ENCODE measurements at places on chromosomes 5 and 9.

- DNase-seq = no peak
Observed at GRCh38 chr9:121968056-121968455, 125.1 kb downstream of the TTLL11 start.

GRCh38 chr5:31707329-31707728 lies 68.4 kb downstream of the PDZD2 start:
- DNase-seq = no peak

DNA sequence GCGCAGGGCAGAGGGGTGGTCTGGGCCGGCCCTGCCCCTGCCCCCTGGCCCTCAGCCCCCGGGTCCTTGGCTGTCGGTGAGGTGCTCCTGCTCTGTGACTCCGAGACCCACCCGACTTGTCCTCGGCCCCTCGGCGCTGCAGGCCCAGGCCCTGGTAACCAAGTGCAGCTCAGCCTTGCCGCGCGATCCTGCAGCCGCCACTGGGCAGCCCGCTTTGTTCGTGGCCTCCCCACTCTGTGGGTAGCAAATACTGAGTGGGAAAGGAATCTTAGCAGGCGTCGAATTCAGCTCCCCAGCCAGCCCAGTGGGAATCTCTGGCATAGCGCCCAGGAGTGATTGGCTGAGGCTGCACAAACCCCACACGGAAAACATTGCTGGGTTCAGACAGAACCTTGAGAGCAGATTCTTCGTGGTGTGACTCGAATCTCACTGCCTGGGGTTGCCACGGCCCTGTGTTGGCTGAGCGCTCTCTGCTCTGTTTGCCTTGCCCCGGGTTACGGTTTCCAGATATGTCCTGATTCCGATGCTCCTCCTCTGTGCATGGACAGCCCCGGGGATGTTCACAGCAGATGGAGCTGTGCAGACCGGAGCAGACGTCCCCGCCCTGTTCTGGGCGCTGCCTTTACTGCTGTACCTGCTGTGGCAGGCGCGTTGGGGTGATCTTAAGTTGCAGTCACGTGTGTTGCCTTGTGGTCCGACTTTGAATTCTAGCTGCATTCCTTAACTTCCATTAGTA lies 13.4 kb upstream of the EXOC3 start:
- no peak for DNase-seq

DNA sequence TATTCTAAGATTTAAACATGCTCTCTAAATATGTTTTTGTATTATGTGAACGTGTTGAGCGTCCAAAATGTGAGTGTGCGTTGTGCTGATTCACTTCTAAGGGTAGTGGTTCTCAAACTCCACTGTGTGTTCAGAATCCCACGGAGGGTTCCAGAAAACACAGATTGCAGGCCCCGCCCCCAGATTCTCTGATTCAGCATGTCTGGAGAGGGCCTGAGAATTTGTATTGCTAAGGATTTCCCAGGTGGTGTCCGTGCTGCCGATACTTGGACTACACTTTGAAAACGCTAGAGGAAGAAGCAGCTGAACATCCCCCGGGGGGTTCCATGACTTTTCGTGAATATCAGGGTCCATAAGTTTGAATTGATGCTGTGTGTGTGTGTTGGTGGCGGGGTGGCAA lies 1043.2 kb upstream of the WWC1 start:
- DNase-seq = no peak

GRCh38 chr9:87642330-87643106 lies 83.4 kb upstream of the CTSL start:
- DNase-seq = no peak

DNA sequence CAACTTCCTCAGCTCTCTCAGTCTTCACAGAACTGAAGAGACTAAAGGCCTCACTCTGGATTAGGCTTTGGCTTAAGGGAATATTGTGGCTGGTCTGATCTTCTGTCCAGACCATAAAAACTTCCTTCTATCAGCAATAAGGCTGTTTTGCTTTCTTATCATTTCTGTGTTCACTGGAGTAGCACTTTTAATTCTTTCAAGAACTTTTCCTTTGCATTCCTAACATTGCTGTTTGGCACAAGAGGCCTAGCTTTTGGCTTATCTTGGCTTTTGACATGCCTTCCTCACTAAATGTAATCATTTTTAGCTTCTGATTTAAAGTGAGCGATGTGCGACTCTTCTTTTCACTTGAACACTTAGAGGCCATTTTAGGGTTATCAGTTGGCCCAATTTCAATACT lies 88.7 kb upstream of the ACOT12 start:
- DNase-seq = no peak

DNA sequence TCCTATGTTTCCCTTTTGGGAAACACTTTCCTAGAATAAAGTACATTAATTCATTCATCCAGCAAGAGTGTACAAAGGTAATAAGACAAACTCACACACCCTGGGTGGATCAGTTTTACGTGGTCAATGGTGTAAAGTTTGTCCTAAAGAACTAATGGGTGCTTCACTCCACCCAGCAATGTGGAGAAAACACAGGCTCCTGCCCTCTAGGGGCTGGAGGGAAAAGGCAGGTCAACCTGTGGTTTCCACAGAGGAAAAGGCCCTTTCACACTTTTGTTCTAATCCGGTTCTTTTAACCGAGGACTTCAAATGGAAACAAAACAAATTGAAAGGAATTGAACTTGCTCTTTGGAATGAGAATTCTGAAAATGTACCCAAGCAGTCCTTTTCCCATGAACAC lies 80.9 kb upstream of the SPOCK1 start:
- DNase-seq = no peak

DNA sequence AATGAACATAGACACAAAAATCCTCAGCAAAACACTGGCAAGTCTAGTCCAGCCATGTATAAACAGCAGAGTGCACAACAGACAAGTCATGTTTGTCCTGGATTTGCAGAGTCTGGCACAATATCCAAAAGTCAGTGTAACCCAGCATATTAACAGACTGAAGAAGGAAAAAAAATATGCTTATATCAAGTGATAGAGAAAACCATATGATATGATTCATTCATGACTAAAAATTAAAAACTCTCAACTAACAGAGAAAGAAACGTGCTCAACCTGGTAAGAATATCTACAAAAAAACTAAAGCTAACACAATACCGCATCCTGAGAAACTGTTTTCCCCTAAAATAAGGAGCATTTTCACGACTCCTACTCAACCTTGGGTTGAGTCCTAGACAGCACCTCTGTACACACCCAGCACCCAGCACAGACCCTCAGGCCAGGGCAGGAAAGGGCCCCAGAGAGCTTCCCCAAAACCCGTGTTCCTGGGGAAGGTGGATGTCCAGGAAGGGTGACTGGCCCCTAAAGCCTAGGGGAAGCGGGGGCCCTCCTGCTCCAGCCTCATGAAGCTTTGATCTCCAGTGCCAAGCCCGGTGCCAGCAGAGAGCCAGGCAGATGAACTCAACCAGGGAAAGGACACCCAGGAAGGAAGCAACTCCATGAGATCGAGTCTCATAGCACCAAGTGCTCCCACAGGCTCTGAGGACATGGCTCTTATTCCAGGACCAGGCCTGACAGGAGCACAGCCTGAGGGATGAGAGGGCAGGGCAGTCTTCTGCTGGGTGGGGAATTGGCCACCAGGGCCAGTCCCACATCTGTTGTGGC lies 38.9 kb downstream of the ADAMTS2 start:
- no peak for DNase-seq

DNA sequence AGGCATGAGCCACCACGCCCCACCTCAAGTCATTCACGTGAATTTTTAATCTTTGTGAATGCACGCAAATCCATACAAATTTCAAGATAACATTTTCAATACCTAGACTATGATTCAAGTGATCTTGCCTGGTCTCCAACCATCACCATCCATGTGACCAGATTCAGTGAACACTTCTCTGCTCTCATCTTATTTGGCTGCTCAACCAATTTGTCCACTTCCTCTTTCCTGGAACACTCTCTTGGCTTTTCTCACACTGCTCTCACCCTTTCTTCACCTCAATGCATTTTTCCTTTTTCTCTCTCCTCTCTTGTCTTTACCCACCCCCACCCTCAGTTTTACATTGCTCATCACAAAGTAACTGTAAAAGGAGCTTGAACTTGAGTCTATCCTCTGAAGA lies 354.7 kb upstream of the KIF2A start:
- no peak for DNase-seq

- no peak for DNase-seq
Observed at GRCh38 chr5:176754376-176754973, 55.9 kb upstream of the UNC5A start.

GRCh38 chr9:105639936-105640335 lies 22.3 kb upstream of the TAL2 start:
- DNase-seq = no peak

DNA sequence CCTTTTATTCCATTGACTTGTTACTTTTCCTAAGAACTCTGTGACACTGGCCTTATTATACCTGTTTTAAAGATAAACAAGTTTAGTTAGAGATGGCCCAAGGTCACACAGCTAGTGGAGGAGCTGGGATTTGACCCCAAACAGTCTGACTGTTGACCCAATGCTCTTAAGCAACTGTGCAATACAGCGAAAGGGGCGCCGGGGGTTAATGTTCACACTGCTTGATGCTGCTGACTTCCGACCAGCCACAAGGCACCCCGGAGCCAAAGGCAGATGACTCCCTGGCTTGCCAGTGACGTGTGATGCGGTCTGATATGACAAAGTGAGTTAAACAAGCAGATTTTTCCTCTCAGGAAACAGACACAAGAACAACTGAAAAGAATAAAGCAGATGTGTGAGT lies 23.9 kb downstream of the PIK3R1 start:
- DNase-seq = peak; percentile 66

GRCh38 chr5:66960369-66961137 lies 236.0 kb downstream of the CD180 start:
- DNase-seq = no peak

- no peak for DNase-seq
Observed at GRCh38 chr5:177446200-177447065, at the start of gene PRR7. Gene PRR7 (plus strand): TSS chr5:177446814. CDS start chr5:177455068, 8,254 bp downstream.

DNA sequence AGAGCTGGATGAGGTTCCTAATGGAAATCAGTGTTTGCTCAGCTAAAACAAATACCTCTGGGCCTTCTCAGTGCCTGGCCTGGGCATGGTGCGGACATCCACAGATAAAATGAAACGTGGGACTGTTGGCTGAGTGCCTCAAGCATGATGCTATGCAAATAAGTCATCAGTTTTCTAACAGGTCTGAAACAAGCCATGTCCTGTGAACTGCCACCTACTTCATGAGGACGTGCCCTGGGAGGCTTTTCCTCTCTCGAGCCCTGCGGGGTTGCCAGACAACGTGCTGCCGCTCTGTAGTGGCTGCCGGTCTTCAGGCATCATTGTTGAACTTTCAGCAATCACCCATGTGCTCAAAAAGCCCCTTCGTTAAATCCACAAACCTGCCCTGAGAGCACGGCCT lies 240.4 kb upstream of the IRX2 start:
- no peak for DNase-seq

DNA sequence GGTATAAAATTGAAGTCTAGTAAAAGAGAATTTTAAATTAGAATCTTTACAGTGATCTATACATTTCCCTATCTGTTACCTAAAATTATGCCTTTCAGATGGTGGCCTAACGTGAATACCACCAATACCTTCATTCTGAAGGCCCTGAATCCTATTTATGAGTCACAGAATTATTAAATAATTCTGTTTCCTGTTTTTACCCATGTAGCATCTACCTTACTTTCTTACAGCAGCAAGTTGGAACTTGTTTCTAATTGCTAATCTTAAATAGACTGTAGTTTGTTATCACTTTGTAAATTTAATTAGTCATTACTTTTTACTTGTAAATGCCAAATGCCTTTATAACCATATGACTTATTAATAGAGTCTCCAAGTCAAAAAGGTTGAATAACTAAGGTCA lies 135.0 kb downstream of the PDE4D start:
- DNase-seq = no peak

- no peak for DNase-seq
Observed at GRCh38 chr9:117672369-117672768, 31.8 kb upstream of the TLR4 start.

DNA sequence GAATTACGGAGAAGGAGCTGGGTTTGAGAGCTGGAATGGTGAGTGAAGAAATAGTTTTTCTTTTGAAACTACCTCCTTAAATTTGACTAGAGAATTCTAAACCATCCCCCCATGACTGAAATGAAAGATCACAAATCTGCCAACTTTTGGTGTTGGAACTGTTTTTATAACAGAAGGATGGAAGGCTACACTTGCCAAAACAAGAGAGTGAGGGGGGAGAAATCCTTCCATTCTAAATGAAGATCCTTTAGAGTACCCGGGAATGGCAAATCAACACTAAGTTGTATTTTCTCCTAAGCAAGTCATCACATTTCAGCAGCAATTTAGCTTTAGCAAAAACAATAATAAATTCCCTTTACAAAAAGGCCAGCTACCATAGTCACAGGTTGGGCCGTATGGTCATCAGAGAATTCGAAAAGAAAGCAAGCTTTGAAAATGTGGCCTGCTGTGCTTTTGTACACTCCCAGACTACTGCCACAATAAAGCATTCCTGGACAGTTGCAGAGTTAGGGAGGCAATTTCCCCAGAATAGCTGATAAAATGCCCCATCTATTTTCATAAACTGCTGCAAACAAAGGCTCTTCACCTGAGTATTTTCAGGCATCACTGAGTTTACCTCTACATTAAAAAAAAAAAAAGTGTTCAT lies 25.0 kb upstream of the FREM1 start:
- no peak for DNase-seq

GRCh38 chr5:98064118-98064685 lies 709.3 kb upstream of the RGMB start:
- no peak for DNase-seq

DNA sequence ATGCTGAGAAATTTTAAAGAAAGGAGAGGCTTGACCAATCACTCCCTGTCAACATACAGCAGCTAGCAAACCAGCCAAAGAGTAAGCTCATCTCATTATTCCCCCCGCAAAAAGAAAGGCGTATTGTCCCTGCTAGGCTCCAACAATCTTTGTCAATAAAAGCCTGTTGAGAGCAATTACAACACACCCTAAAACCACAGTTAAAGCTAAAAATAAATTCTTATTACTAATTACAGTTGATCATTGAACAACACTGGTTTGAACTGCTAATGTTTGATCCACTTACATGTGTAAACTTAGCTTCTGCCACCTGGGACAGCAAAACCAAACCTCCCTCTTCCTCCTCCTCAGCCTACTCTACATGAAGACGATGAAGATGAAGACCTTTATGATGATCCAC lies 151.2 kb downstream of the TSSK1B start:
- no peak for DNase-seq

DNA sequence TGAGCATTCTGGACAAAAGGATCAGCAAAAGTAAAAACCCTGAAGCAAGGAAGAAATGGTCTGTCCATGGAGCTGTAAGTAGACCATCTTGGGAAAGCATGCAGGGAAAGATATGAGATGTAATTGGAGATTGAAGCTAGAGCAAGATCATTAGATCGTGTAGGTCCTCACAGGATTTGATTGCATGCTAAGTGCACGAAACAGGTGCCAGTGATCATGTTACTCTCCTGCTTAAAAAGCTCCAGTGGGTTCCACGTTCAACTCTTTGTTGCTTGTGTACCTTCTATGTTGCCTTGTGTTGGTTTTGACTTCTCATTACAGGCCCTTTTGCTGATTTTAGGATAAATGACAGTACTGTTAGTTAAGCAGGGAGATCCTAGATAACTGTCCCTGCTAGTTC lies 442.0 kb downstream of the DMRT2 start:
- DNase-seq = no peak

Data from stimulated activated CD8-positive, alpha-beta memory T cell treated with anti-CD3 and anti-CD28 coated beads, Interleukin-2, amount 100 ng/mL, for 1 hour (primary cell).